ENCODE measurements at places on chromosomes 16 and 17.
A peak's percentile ranks its signal among the peaks of the same experiment; 100 is the strongest.

DNA sequence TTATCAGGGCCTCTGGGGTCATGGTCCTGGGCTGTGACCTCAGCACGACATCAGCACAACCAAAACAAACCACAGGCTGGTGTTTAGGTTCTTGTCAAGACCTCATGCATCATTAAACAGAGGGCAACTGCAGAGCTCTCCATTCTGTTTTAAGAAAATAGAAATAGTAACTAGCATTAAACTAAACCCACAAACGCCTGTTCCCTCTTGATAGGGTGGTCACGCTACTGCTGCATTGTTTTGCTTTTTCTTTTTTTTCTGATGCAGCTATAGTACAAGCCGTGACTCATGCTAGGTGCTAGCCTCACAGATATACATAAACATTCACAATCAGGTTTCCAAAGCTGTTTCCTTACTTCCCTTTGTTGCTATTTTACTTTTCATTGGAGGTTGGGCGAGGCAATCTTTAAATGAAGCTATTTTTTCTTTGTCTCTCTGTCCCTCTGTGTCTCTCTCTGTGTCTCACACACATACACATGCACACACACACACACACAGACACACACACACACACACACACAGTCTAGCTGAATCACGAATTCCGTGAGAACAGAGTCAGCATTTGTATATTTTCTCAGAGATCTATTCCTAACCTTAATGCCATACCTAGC is 310.3 kb downstream of the CDH13 start:
- DNase-seq: no peak

- DNase-seq: no peak
Observed at GRCh38 chr17:61323909-61324868, 75.5 kb upstream of the TBX2 start.

GRCh38 chr16:19389246-19389645 is 28.4 kb upstream of the TMC5 start:
- peak; percentile 53 for DNase-seq

- DNase-seq: no peak
Observed at GRCh38 chr16:12211870-12212690, 235.5 kb downstream of the SNX29 start.

- DNase-seq: no peak
Observed at GRCh38 chr16:75627851-75628250, 4.8 kb upstream of the ADAT1 start.

- DNase-seq: no peak
Observed at GRCh38 chr17:63290351-63290750, 155.8 kb downstream of the CYB561 start.

- no peak for DNase-seq
Observed at GRCh38 chr16:87611456-87611855, 9.1 kb downstream of the JPH3 start.

DNA sequence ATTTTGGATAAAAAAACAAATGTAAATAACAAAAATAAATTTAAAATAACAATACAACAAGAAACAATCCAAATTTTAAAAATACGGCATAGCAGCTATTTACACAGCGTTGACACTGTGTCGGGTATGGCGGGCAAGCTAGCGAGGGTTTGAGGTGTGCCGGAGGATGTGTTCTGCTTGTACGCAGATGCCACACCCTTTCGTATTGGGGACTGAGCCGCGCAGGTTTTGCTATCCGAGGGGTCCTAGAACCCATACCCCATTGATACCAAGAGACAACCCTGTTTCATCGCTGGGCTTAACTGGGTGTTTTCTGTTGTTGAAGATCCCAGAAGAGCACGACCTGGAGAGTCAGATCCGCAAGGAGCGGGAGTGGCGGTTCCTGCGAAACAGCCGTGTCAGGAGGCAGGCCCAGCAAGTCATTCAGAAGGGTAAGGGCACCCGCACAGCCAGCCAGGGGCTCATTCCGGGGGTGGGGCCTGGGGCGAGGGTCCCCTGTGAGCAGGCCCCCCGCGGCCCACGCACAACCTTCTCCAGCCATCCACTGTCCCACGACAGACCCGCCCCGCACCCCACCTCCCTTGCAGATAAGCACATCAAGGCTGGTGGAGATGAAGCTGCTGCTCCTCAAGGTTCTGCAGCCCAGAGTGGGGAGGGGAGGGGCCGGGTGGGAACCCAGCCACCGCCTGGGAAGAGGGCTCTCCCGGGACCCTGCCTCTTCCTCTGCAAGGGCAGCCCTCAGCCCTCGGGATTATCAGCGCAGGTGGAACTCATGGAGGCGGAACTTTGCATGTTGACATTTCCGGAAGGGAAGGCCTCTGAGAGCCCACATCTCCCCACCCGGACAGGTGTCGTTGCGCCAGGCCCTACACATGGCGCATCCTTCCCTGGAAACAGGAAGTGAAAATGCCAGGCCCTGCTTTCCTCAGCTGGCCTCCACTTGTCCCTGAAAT is 51.2 kb upstream of the CHMP6 start:
- no peak for DNase-seq

- DNase-seq: no peak
Observed at GRCh38 chr17:11363565-11364117, 122.6 kb downstream of the SHISA6 start.

DNA sequence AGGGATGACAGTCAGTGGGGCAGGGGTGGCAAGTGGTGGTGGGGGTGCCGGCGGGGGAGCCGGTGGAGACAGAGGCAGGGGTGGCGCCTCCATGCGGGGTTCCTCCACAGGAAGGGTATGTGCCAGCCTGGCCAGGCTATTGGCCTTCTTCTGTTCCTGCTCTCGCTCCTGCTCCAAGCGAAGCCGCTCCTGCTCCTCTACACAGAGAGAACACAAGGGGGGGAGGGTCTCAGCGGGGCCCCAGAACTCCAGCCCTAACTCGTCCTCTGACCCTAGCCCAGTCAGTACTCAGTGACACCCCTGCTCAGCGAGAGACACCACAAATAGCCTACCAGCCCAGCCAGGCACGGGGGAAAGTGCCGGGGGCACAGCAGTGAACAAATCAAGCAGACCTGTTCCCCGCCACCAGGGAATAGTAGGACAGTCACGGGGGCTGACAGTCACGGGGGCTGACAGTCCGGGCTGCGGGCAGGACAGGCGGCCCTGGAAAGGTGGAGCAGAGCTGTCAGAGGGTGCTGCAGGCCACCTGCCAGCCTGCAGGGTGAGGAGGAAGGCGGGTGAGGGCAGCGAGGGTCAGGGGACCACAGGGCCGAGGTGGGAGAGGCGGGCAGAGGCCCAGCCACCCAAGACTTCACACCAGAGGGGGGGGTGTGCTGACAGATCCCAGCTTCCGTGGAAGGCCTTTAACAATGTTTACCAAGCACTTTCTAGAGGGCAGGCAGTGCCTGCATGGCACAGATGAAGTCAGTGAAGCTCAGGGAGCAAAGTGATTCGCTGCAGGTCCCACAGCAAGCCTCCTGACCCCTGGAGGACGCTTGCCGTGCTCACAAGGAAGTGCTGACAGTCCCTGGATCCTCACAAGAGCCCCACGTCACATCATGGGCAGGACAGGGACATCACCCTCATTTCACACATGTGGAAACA is 5.3 kb downstream of the MNT start:
- DNase-seq: no peak

DNA sequence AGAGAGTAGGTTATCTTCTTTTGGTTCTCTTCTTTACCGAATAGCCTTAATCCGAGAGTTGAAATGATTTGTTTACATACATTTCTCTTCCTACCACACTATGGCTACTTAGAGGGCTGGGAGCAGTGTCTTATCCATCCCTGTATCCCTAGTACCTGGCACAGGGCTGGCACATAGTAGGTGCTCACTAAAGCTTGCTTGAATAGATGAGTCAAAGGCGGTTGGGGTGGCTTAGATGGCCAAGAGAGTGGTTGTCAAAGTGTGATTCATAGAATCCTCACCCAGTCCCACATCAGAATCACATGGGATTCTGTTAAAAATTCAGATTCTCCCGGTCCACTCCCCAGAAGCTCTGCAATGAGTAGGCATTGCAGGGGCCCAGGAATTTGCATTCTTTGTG is 11.1 kb downstream of the CHAD start:
- no peak for DNase-seq

DNA sequence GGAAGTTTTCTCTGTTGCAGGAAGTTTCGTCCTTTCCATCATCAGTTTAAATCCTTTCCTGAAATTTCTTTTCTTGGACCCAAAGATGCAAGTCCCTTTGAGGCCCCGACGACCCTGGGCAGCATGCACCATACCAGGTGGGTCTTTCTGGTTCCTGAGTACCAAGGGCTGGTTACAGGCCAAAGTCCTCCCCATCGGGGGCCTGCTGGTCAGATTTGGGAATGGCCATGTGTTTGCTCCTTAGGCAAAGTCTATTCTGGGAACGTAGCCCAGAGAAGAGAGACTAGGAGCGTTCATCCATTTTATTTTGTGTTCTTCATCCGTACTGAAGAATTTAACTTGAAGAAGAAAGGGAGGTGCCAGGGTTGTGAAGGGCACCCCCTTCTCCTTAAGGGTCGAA is 17.5 kb upstream of the ADAM11 start:
- no peak for DNase-seq

GRCh38 chr17:71764505-71764904 is 356.3 kb upstream of the SOX9 start:
- DNase-seq: no peak

GRCh38 chr17:7294614-7295153 is at the start of gene YBX2:
Gene YBX2, minus strand, starts transcription at chr17:7294639. Its CDS starts 139 bp downstream, at chr17:7294500.
- DNase-seq: peak; percentile 80

- DNase-seq: no peak
Observed at GRCh38 chr17:16534236-16534635, 34.8 kb downstream of the ZNF287 start.

- peak; percentile 4 for DNase-seq
Observed at GRCh38 chr16:23124315-23124714, 24.9 kb downstream of the USP31 start.

DNA sequence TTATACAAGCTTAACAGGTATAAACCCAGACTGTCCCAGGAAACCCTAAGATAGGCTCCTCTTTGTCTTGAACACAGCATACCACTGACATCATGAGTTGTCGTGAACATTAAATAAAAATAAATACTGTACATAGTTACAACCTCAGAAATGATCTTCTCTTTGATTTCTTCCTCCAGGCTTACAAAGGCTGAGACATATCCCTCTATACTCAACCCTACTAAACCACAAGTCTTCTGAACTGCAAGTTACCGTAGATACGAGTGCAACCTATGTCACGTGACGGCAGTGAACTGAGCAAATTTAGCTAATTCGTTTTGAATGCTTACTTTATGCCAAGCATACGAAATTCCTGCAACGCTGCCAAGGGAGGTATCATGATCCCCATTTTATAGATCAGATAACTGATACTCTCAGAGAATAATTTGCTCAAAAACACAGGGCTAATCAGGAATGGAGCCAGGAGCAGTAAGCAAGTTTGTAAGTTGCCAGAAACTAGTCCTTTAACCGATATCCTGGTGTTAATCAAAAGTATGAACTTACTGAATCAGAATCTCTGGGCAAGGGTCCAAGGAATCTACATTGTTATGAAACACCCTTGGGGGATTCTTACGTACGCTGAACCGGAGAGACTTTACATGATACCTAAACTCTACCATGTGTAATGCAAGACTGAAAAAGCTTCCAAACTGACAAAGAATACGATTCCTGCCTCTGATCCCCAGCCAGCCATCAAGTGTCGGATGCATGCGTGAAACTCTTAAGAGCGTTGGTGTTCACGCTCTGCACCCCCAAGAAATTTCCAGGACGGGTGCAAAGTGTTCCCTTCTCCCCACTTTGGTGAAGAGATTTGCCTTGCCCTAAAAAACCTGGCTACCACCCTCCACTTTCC is 106.2 kb downstream of the XYLT1 start:
- DNase-seq: no peak

- DNase-seq: peak; percentile 21
Observed at GRCh38 chr17:3534881-3535252, 22.7 kb downstream of the TRPV3 start.

GRCh38 chr17:7806587-7806986 is 27.4 kb upstream of the KDM6B start:
- no peak for DNase-seq

DNA sequence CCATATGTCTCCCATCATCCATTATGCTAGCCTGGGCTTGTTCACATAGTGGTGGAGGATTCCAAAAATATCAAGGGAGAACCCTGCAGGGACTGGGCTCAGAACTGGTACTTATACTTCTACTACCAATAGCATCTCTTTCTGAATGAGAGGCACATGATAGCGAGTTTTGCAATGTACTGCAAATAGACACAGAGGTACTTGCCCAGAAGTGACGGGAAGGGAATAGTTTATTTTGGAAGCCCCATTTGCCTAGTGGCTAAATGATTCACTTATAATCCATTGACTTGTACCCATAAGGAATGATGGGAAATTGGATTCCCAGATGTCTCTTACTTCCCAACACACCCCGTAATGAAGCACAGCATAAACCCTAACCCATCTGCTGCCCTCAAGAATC is 124.8 kb upstream of the ERCC4 start:
- DNase-seq: no peak

- peak; percentile 92 for DNase-seq
Observed at GRCh38 chr16:67013823-67014633, 14.9 kb upstream of the CBFB start.

DNA sequence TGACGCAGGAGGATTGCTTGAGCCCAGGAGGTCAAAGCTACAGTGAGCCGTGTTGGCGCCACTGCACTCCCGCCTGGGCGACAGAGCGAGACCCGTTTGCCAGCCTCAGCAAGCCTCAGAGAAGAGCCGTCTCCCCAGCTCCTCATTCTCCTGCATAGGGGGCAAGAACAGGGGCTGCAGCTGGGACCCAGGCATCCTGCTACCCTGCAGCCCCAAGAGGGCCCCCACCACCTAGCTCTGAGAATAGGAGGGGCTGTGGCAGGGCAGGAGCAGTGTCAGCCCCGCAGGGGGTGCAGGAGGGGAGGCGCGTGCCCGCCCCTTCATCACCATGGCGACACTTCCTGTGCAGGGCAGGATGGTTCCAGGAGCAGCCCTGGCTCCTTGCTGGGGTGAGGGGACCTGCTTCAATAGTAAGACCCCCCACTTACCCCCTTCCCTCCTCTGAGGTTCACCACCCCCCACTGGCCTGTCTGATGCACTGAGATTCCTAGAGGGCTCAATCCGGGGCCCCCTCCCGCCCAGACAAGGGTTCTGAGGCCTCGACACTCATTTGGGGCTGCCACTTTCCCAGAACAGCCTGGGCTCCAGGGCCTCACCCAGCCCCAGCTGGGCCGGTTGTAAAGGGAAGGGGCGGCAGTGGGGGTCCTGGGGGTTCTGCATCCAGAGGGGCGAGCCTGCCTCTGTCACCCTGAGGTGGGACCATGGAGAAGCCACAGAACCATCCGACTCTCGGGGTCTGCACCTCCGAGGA is 20.2 kb downstream of the VASN start:
- DNase-seq: no peak

Data from activated CD4-positive, alpha-beta T cell treated with anti-CD3 and anti-CD28 coated beads, Interleukin-2, amount 50 U/mL, for 48 hours (primary cell).